GM23248 (cell line): ENCODE measurements at places on chromosomes 2 and 18. TPM values are rescaled to one million over a fixed set of nuclear protein-coding genes. Genes with fewer than 3 reads are reported as not detected.

GMPPA gene
- polyA plus RNA-seq: 64.4 and 65.6 TPM in 2 replicates

DNA sequence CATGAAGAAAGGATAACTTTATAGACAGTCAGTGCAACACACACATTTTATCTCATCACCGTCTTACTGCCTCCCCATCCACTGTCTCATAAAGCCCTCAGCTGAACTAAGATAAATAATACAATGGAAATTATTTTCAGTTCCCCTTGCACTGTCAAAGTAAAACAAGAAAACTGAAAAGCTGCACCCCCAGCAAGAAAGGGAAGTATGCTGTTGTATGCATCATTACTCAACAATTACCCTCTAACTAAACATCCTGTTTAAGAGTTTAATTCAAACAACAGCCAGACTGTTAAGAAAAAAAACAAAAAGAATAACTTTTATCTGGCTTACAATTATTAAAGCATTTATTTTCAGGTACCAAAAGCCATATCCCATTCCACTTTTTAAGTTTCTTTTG, 25.0 kb downstream of the MPPE1 start:
- 0 out of 2 replicates have a peak, but pooled peaks cover 5% of the 10 kb centered on the region for H3K4me1 ChIP-seq
- no peak overlapping the region for H3K4me3 ChIP-seq
- H3K27me3 ChIP-seq: no peaks in the 10 kb centered on the region

GRCh38 chr18:48320639-48320945, 88.6 kb downstream of the ZBTB7C start:
- H3K27me3 ChIP-seq: no peaks in the 10 kb centered on the region
- H3K36me3 ChIP-seq: no peaks in the 10 kb centered on the region
- H3K4me1 ChIP-seq: peaks cover 8% of the 10 kb centered on the region; the same call in 1 of the 2 replicates
- H3K4me3 ChIP-seq: no peak overlapping the region
- DNase-seq: no peak
- H3K27ac ChIP-seq: no peak overlapping the region

- no peaks in the 10 kb centered on the region for H3K36me3 ChIP-seq
- peak; percentile 1 for DNase-seq
- H3K27ac ChIP-seq: no peak overlapping the region
- H3K4me3 ChIP-seq: no peak overlapping the region
- no peaks in the 10 kb centered on the region for H3K4me1 ChIP-seq
Measured at GRCh38 chr2:210558708-210559107, 2.3 kb downstream of the CPS1 start.

DNA sequence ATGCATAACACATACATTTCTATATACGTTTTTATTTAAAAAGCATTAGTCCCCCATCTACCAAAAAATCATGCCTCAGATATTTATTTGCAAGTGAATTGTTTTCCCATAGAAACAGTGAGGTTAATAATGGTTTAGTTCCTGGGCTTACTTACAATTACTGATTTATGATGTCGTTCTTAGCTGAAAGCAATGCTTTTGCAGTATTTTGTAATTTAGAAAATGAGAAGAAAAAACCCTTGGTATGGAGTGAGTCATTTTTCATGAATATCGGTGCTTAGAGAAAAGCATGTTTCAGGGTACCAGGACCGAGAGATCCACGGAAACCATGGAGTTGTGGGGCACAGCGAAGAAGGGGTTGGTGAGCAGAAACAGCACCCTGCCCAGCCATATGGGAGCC, 12.0 kb upstream of the CDK15 start:
- peak; percentile 40 for DNase-seq
- H3K36me3 ChIP-seq: no peaks in the 10 kb centered on the region
- H3K4me3 ChIP-seq: no peak overlapping the region

DNA sequence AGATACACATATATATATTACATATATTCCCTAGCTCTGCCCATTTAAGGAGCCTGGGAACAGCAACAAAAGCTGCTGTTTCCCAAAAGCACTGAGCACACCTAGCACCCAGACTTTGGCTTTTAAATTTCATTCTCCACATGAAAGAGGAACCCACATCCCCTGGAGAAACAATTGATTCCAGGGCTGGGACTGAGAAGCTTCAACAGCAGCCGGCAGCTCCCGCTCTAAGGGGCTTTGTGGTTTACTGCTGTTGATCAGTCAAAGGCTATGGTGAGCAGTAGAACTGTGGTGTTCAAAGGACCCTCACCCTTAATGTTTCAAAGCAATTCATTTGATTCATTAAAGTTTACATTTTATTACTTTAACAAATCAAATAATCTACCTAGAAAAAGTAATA, 83.3 kb upstream of the SLC66A3 start:
- H3K27ac ChIP-seq: no peak overlapping the region
- H3K36me3 ChIP-seq: no peaks in the 10 kb centered on the region
- H3K27me3 ChIP-seq: no peaks in the 10 kb centered on the region
- H3K4me3 ChIP-seq: no peak overlapping the region
- DNase-seq: no peak

DNA sequence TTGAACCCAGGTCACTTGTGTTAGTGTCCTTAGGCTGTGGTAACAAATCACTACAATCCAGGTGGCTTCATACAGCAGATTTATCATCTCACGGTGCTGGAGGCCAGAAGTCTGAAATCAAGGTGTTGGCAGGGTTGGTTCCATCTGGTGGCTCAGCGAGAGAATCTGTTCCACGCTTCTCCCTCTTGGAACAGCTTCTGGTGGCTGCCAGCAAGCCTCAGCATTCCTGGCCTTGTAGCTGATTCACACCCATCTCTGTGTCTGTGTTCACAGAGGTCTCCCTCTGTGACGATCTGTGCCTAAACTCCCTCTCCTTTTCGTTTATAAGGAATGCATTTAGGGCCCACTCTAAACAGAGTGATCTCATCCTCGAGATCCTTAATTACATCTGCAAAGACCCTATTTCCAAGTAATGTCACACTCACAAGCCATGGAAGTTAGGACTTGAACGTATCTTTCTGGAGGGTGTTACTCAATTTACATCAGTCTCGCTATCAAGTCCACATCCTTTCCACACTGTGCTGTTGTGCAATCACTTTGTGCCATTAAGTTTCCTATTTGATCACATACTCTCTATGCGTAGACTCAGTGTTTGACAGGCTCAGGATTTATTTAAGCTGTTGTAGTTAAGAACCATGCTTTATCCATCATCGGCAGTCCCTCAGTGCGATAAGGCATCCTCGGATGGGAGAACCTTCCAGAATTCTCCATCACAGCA, 164.4 kb downstream of the SOCS6 start:
- no peaks in the 10 kb centered on the region for H3K36me3 ChIP-seq
- H3K4me3 ChIP-seq: no peak overlapping the region
- H3K27me3 ChIP-seq: no peaks in the 10 kb centered on the region

DNA sequence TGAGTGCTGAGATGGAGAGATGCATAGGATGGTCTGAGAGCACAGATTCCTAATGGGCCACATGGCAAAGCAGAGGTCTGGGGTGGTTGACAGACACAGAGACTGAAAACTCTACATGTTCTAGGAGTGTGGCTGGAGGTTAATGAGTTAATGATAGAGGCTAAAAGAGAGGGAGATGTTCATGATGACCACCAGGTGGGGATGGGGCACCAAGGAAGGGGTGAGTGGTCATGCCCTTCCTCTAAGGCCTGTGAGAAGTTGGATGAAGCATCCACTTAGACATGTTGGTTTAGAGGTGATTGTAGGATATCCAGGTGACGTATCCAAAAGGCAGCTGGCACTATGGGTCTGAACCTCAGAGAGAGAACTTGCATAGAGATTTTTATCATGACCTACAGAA, 102.1 kb downstream of the LRP2 start:
- DNase-seq: no peak
- H3K36me3 ChIP-seq: no peaks in the 10 kb centered on the region
- H3K4me3 ChIP-seq: no peak overlapping the region
- no peaks in the 10 kb centered on the region for H3K4me1 ChIP-seq

DNA sequence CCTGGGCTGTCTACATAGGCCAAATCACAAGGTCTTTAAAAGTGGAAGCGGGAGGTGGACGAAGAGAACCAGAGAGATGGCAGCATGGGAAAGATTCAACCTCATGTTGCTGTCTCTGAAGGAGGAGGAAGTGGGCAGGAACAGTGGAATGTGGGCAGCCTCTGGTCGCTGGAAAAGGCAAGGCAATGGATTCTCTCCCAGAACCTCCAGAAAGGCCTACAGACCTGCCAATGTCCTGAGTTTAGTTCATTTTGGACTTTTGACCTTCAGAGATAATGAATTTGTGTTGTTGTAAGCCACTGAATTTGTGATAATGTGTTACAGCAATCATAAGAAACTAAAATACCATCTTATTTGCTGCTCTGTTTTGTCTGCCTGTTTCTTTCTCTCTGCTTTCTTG, 122.5 kb downstream of the RNF152 start:
- DNase-seq: no peak
- no peak overlapping the region for H3K4me3 ChIP-seq
- H3K27ac ChIP-seq: no peak overlapping the region

- no peak overlapping the region for H3K27ac ChIP-seq
- no peak overlapping the region for H3K4me3 ChIP-seq
- DNase-seq: no peak
- H3K4me1 ChIP-seq: no peaks in the 10 kb centered on the region
Measured at GRCh38 chr2:181404472-181404871, 52.7 kb upstream of the ITGA4 start.

DNA sequence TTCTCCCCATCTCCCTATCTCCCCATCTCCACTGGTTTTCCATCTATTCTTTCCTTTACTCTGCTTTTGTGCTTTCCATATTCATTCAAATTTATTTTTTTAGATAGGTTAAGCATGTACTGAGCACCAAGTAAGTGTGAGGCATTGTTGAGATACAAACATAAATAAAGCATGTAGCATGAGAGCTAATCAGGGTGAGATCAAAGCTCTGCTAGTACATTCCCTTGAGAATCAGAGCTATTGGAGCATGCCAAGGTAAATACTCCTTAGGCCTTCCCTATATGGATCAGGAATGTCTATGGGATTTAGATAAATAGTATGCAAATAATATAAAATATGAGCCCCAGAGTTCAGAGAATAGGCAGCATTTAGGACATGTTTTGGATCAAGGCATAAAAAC, 25.3 kb downstream of the BABAM2 start:
- DNase-seq: no peak
- no peak overlapping the region for H3K4me3 ChIP-seq
- H3K27ac ChIP-seq: no peak overlapping the region
- no peaks in the 10 kb centered on the region for H3K27me3 ChIP-seq

DNA sequence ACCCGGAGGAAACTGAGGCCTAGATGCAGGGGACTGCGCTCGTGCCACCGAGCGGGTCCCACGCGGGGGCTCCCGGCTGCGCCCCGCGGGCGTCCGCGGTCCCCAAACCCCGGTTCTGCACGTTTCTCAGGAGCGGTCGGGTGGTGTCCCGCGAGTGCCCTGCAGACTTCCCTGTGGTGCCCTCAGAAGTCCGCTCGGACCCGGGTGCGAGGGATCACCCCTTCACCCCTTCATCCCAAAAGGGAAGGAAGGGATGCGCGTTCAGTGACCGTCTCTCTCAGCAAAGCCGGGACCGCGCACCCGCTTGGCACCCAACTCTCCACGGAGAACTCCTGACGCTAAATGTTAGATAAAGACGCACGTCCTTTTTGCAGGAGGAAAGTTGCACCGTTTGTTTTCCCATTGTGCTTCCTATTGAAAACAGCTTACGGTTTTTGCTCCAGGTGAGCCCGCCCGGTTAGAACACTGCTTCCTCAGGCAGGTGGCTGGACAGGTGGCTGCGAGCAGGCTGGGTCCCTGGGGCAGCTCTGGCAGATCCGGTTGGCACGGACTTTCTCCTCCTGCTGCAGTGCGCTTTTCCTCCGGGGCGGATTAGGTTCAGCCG, 779 bp downstream of the DGKD start:
- no peak overlapping the region for H3K27ac ChIP-seq
- H3K36me3 ChIP-seq: no peaks in the 10 kb centered on the region
- peaks cover 8% of the 10 kb centered on the region for H3K4me1 ChIP-seq
- no peaks in the 10 kb centered on the region for H3K27me3 ChIP-seq

DNA sequence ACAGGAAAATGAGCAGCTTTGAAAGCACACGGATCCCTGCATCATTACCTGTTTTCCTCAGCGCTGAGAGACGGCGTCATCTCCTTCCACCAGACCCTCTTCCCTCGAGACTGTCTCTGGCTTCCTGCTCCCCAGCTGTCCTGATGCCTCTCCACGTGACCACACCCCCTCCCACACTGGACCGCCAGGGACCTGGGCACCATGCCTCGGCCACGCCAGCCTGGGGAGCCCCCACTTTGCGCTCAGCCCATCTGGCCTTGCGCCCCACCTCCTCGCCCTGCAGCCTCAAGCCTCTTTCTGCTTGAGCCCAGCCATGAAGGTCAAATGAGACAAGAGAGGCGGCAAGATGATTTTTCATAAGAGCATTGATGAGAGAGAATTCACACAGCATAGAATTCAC, 66.0 kb upstream of the ACKR3 start:
- no peak overlapping the region for H3K27ac ChIP-seq
- peaks cover 30% of the 10 kb centered on the region for H3K27me3 ChIP-seq
- peaks cover 4% of the 10 kb centered on the region; the same call in 1 of the 2 replicates for H3K4me1 ChIP-seq
- H3K4me3 ChIP-seq: no peak overlapping the region
- DNase-seq: no peak

CCDC74A gene
- 10.8 and 11.3 TPM in 2 replicates for polyA plus RNA-seq

DNA sequence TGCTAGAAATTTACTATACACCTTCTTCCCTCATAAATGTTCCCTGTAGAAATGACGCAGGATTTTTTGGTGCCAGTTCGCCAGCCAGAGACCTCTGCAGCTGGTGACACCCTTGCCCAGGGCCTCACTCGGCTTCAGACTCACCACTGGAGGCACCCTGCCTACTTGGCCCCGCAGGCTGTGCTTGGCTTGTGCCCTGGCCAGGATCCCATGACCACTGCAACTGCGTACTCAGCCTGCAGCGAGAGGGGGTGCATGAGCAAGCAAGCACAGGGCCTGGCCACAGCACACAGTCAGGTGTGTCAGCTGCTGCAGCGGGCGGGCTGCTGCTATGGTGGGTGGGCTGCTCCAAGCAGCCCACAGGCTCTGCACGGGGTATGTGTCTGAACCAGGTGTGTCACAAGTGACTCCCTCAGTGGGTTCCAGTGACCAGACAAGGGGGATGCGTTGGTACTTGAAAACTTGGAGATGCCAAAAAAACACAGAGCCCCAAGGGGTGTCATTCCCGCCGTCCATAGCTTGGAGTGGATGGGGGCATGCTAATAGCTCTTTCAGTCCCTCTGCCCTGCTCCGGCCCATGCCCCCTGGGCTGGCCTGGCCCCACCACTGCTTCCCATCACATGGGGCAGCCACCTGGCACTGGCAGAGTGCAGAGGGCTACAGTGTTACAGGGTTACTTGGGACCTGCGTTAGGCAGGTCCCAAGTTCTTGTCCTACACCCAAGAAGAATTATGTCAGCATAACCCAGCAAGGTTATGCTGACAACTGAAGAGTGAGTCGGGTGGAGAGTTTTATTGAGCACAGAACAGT, 46.6 kb upstream of the TANC1 start:
- DNase-seq: no peak
- H3K4me1 ChIP-seq: peaks cover 19% of the 10 kb centered on the region
- H3K36me3 ChIP-seq: no peaks in the 10 kb centered on the region
- H3K27ac ChIP-seq: no peak overlapping the region

- peaks cover 23% of the 10 kb centered on the region; the same call in 1 of the 2 replicates for H3K4me1 ChIP-seq
- H3K27me3 ChIP-seq: no peaks in the 10 kb centered on the region
- peak overlapping the region; percentile 93 for H3K4me3 ChIP-seq
- H3K36me3 ChIP-seq: peaks cover 15% of the 10 kb centered on the region
Measured at GRCh38 chr2:224038049-224038829, 847 bp downstream of the SERPINE2 start.
